ENCODE measurements at places on chromosomes 3 and 15. TPM values are rescaled to one million over a fixed set of nuclear protein-coding genes. Genes with fewer than 3 reads are reported as not detected.

Gene BDH1
- 41.8 TPM for total RNA-seq

GRCh38 chr3:132538072-132538471, 59.0 kb upstream of the ACKR4 start:
- H3K4me3 ChIP-seq, result no peak overlapping the region
- no peak for DNase-seq
- H3K27me3 ChIP-seq, result no peaks in the 10 kb centered on the region
- H3K27ac ChIP-seq, result no peak overlapping the region
- H3K4me1 ChIP-seq, result peaks cover 8% of the 10 kb centered on the region
- H3K36me3 ChIP-seq, result no peaks in the 10 kb centered on the region

GRCh38 chr3:119594066-119594465, 3.6 kb upstream of the PLA1A start:
- H3K27me3 ChIP-seq, result no peaks in the 10 kb centered on the region
- DNase-seq, result no peak
- H3K4me1 ChIP-seq, result peaks cover 7% of the 10 kb centered on the region
- no peak overlapping the region for H3K4me3 ChIP-seq
- H3K27ac ChIP-seq, result no peak overlapping the region
- no peaks in the 10 kb centered on the region for H3K36me3 ChIP-seq

GRCh38 chr3:2543247-2543646, 444.6 kb downstream of the CNTN4 start:
- H3K4me3 ChIP-seq, result no peak overlapping the region
- H3K36me3 ChIP-seq, result no peaks in the 10 kb centered on the region
- no peaks in the 10 kb centered on the region for H3K27me3 ChIP-seq

DNA sequence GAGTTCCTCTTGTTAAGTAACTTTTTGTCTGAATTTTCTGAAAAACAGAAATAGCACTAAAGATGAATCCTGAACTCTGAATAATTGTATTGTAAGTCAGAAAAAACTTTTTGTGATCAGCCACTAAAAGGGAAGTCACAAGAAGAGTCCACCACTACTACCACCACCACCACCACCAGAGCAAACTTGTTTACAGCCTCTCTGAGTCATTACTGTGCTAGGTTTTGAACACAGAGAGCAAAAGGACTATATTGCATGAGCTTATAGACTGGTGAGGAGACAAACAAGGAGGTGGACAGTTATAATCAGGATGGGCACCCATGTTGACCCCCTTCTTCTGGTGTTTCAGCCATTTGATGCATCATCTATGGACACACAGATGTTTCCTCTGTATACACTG, 141.7 kb downstream of the IL5RA start:
- H3K27ac ChIP-seq, result no peak overlapping the region
- no peaks in the 10 kb centered on the region for H3K27me3 ChIP-seq
- H3K4me1 ChIP-seq, result peaks cover 28% of the 10 kb centered on the region
- no peak for DNase-seq
- no peak overlapping the region for H3K4me3 ChIP-seq

Data from Caco-2 (cell line).